Upper lobe of left lung (tissue), 6 donors: ENCODE measurements at places on chromosomes 6 and 20. TPM values are rescaled to one million over a fixed set of nuclear protein-coding genes. Genes with fewer than 3 reads are reported as not detected.

- H3K4me1 ChIP-seq: no peaks in the 10 kb centered on the region
- no peak for DNase-seq
- no peaks in the 10 kb centered on the region for H3K36me3 ChIP-seq
- H3K27me3 ChIP-seq: no peaks in the 10 kb centered on the region
Measured at GRCh38 chr20:15675061-15675514, 898.2 kb downstream of the KIF16B start.

DNA sequence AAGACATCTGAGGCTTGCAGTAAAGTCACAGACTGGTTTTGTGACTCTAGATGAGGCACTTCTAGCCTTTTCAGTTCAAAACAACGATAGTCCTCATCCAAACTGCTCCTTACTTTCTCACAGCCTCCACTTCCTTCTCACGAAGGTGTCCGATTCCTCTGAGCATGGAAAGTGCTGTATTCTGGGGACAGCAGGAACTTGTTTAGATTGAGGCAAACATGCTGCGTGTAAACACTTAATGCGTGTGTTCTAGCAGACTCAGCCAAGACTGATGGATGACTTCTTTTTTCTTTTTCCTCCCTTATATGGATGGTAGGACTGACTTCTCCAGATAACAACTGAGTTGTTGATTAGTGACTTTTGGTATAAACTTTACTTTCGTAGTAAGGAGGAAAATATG lies 80.2 kb upstream of the PRDM1 start:
- H3K27me3 ChIP-seq: no peaks in the 10 kb centered on the region
- H3K4me3 ChIP-seq: no peak overlapping the region
- no peaks in the 10 kb centered on the region for H3K36me3 ChIP-seq
- DNase-seq: no peak

- H3K4me3 ChIP-seq: peak overlapping the region; percentile 36
- peaks cover 5% of the 10 kb centered on the region for H3K4me1 ChIP-seq
- H3K36me3 ChIP-seq: no peaks in the 10 kb centered on the region
- H3K27me3 ChIP-seq: no peaks in the 10 kb centered on the region
Measured at GRCh38 chr6:89007209-89008000, 44.0 kb upstream of the RNGTT start.

The GNMT gene
- 7.8 TPM for total RNA-seq

The SNRPB gene
- total RNA-seq: 113 TPM

The MUC21 gene
- total RNA-seq: 5.2 TPM

The MEP1A gene
- total RNA-seq: 1.1 TPM

The RBM39 gene
- total RNA-seq: 296 TPM
